Stimulated activated CD8-positive, alpha-beta memory T cell treated with anti-CD3 and anti-CD28 coated beads, Interleukin-7, amount 100 ng/mL, for 1 hour (primary cell): ENCODE measurements at places on chromosomes 1 and 21.

DNA sequence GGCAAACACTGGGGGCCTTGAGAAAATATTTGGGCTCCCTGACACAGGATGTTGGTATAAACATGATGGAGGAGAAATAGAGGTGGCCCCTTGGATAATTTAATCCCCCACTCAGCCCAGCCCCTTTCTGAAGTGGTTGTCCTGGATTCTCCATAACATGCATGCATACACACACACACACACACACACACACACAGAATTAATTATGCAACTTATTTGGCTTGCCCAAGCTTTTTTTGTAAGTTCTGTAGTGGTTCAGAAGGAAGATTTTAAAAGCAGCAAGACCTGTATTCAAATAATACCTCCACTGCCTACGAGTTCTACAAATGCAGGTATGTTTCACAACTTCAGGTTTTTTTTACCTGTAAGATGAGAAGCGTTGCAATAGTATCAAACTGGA is 15.0 kb downstream of the ATF3 start:
- no peak for DNase-seq

GRCh38 chr21:42257091-42257765 is 38.3 kb downstream of the ABCG1 start:
- DNase-seq = no peak

DNA sequence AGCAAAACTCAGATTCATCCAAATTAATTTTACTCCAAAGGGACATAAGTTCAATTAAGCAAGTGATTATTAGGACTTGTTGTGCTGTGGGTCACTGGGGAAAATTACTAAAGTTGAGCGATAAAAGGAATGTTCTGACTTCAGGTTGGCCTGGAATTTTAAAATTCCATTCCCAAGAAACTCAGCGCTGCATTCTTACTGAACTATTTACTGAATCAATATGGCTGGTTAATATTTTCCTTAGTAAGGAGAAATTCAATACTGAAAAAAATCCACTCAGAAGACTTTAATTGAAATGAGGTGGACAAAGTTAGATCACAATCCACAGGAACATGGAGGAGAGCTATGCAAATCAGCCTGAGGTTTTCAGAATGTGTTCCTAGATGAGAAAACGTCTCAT is 578.9 kb upstream of the NR5A2 start:
- no peak for DNase-seq

DNA sequence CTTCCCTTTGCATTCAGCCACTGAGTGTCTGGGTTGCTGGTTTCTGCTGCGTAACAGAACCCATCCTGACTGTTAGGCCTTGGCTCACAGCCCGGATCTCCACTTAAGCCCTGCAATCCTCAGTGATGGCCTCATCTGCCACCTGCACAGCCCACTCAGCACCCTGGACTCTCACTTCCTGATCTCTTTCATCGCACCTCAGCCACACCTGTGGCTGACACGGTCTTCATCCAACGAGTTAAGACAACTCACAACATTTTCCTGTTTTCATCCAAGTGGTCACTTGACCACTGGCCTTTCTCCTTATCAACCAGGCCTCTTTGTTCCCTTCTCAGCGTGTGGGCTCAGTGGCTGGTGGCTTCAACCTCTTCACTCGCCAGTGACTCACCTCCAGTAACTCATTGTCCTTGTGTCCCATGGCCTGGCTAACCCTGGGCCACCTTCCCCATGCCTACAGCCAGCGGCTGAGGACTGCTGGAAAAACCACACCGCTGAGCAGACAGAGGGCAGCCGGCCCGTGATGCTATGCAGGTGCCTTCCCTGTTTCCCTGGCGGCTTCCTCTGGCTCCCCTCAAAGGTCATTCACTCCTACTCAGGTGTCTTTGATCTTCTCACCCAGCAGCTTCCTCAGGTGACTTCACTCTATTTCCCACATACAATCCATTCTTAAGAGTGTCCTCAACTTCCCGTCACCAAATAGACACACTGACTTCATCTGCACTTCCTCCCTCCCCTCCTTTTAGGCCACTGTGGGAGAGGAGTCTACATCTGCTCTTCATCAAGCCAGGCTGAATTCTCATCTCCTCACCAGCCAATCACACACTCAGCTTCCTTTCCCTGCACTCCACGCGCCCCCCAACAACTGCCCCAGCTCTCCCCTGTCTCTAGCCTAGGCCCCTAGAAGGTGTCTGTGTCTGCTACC is 19.9 kb upstream of the EDN2 start:
- no peak for DNase-seq

- no peak for DNase-seq
Measured at GRCh38 chr1:16903458-16903796, 7.6 kb downstream of the RNU1-2 start.

- no peak for DNase-seq
Measured at GRCh38 chr1:63813829-63814277, 40.0 kb downstream of the ROR1 start.

DNA sequence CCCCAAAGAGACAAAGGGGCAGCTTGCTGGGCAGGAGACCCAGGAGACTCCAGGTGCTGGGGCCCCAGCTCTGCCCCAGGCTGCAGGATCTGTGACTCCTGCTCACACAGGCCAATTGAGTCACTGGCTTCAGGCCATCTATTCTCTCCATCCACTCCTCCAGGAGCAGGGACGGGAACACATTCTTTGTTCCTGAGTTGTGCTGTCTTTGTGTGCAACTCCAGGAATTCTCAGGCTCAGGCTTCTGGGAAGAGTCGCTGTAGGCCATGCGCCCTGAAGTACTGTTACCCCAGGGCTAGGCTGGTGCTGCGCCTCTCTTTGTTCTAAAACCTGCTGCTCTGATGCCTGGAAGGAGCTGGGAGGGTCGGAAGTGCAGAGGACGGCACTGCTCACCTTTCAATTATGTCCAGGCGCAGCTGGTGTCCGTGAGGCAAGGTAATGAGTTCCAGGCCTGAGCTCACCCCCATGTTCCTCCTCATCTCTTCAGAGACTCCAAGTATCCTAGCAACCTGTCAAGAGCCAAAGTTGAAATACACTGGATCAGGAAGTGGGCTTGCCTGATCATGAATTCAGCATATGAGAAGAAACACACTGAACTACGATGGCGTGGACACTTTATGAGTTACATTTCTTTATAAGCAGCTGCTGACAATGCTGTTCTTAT is 105.9 kb downstream of the BCAR3 start:
- DNase-seq = no peak
